ENCODE measurements at places on chromosomes 6 and 20.
A peak's percentile ranks its signal among the peaks of the same experiment; 100 is the strongest.

DNA sequence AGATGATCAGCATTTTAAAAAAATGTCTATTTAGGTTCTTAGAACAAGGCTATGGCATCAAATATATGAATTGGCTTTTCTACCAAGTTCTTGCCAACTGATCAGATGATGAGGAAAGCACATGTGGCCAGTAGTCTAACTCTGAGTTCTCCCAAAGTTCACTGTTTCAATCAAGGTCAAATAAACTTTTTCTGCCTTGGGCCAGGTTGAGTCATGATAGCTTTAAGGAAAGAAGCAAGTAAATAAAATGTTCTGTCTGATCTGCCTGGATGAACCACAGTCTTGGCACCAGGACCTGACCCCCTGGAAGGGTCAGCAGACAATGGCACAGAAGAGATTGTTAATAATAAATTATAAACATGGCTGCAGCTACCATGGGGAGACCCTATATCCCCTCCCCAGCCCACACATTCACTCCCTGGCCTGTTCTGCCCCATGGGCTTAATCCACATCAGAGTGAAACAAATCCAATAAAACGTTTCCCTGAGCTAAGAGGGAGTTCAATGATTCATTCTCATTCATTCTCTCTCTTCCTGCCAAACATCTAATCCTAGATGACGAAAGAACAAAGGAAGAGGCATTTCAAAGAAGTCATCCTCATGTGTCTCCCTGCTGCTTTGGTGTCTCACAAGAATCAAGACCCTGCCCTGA is 661.6 kb downstream of the DHX35 start:
- no peak for DNase-seq

- DNase-seq, result no peak
Measured at GRCh38 chr6:88983532-88983931, 20.1 kb upstream of the RNGTT start.

GRCh38 chr20:54649511-54649962 is 174.1 kb downstream of the DOK5 start:
- peak; percentile 53 for DNase-seq

DNA sequence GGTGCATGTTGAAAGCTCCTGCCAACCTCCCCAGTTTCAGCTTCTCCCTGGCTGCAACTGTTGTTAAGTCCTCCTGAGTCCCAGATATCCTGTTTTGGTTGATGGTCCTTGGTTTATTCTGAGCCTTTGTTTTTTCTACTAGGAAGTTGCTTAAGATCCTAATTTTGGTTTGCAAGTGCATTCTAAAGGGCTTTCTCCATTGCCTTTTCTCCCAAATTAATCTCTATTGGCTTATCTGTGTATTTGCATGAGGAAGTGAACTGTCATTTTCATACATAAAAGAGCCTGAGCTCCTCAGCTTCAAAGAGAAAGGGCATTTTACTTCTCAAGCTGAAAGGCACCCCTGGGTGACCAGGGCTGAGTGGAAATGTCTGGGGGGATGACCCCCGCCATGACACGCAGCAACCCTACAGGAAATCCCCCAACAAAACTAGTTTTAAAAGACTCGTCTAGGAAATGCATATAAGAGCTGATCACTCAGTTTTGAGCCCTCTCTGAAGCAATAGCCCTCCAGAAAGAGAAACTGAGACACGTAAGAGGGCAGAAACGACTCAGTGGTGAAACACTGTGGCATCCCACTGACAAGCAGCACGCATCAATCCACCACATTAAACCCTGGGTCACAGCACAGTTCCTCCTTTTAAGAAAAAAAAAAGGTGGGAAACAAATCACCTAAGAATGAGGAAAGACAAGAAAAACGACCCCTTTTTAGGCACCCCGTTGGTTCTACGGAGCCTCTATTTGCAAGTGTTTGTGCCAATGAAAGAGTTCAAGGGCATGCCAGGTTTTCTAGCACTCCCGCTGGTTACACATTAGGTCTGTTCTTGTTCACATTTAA is 140.9 kb downstream of the THBS2 start:
- no peak for DNase-seq

Data from C1 segment of cervical spinal cord (tissue), 14 donors.